ENCODE measurements at places on chromosomes 5 and 9.
A peak's percentile ranks its signal among the peaks of the same experiment; 100 is the strongest.

GRCh38 chr9:69376651-69377050 lies 51.6 kb downstream of the ENTREP1 start:
- DNase-seq, result no peak

- no peak for DNase-seq
These were observed 144.8 kb downstream of the MACROH2A1 start for GRCh38 chr5:135254183-135254582.

DNA sequence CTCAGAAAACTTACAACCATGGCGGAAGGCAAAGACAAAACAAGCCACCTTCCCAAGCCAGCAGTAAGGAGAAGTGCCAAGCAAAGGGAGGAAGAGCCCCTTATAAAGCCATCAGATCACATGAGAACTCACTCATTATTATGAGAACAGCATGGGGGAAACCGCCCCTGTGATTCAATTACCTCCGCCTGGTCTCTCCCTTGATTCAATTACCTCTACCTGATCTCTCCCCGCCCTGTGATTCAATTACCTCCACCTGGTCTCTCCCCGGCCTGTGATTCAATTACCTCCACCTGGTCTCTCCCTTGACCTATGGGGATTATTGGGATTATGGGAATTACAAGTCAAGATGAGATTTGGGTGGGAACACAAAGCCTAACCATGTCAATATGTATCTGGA lies 467.3 kb upstream of the FTMT start:
- DNase-seq, result no peak

DNA sequence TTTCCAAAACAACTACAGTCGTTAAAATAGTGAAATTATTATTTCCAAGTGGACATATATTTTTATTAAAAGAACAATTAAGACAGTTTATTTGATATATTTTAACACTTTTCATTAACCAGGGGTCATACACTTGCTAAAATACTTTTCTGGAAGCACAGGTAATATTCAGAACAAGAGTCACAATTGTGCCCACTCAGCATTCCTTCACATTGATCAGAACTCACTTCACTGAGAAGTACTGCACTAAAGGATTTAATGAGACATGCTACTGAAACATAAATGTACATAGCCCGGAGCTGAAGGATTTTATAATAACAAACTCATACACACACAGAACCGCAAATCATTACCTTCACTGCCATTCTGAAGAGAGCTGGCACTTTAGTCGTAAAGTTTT lies 361.8 kb downstream of the ARL15 start:
- no peak for DNase-seq

DNA sequence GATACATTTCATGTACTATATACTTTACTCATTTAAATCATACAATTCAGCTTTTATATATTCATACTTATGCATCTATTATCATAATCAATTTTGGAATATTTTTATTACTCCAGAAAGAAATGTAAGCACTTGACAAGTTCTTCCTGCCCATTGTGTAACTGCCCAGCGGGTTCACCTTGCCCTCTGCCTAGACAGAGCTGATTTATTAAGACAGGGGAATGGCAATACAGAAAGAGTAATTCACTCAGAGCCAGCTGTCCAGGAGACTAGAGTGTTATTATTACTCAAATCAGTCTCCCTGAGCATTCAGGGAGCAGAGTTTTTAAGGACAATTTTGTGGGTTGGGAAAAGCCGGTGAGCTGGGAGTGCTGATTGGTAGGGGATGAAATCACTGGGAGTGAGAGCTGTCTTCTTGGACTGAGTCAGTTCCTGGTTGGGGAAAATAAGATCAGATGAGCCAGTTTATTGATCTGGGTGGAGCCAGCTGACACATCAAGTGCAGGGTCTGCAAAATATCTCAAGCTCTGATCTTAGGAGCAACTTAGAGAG lies 16.1 kb upstream of the SPIN1 start:
- DNase-seq, result no peak

DNA sequence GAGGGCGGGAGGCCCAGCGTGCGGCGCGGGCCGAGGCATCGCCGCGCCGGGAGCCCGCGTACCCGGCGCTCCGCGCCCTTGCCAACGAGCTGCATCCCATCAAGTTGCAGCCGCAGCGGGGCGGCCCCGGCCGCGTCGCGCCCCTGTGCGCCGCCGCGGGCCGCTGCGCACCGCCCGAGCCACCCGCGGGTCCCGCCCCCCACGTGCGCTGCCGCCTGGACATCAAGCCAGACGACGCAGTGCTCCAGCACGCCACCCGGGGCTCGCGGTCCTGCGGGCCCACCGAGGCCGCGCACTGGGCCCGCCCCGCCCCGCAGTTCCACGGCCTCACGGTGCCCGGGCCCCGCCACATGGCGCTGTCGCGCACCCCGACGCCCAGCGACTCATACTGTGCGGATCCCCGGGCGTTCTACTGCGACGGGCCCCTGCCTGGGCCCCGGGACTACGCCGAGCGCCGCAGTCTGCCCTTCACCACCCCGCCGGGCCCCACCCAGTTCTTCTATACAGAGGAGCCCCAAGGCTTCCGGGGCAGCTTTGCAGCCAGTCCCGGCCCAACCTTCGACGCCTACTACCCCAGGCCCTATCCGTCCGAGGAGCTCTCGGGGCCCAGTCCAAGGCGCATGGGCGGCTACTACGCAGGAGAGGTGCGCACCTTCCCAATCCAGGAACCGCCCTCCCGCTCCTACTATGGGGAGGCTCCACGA lies 2.6 kb downstream of the AJM1 start:
- no peak for DNase-seq

GRCh38 chr5:87327998-87328397 lies 60.3 kb downstream of the RASA1 start:
- DNase-seq, result no peak

- DNase-seq, result no peak
These were observed 64.5 kb downstream of the MCTP1 start for GRCh38 chr5:95220381-95220780.

GRCh38 chr9:86637515-86637914 lies 283.3 kb upstream of the TUT7 start:
- peak; percentile 12 for DNase-seq

- DNase-seq, result no peak
These were observed 40.9 kb downstream of the RAD23B start for GRCh38 chr9:107323836-107324585.

DNA sequence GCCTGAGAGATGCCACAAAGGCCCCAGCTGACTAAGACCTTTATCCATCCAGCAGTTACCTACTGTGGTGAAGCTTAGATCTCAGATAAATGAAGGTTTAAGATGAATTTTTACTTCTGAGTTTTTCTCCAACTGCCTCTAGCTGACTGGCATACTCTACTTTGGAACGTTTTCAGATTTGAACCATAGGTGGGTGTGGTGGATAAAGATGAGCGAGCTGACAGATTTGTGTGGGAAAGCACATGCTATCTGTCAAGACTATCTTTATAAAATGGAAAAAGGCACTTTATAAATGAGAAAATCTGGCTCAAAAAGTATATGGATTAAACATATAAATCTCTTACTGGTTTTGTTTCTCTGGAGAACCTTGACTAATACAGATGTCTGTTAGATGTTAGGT lies 160.8 kb downstream of the MCTP1 start:
- no peak for DNase-seq

GRCh38 chr9:92724528-92725265 lies 39.9 kb downstream of the BICD2 start:
- no peak for DNase-seq

Measured in HuH-7 (cell line).